Astrocyte (in vitro differentiated cells and primary cell): ENCODE measurements at places on chromosomes 4 and X.

DNA sequence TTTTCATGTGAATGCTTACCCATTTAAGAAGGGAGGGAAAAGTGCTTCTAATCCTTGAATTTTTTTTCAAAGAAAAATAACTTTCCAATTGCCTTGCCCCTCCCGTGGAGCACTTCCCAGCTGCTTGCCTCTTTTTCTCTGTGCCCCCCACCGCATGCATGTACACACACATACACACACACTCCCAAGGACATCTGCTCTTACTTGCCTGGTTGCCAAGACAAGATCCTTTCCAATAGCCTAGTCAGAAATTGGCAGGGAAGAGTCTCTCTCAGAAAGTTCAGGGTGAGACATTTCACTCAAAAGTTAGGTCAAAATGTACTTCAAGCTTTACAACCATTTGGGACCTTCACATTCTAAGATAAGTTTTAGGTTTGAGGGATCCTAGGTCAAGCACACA lies 10.9 kb downstream of the HHIP start:
- no peak for DNase-seq

GRCh38 chr4:120452001-120452400 lies 385.4 kb upstream of the MAD2L1 start:
- DNase-seq: no peak

DNA sequence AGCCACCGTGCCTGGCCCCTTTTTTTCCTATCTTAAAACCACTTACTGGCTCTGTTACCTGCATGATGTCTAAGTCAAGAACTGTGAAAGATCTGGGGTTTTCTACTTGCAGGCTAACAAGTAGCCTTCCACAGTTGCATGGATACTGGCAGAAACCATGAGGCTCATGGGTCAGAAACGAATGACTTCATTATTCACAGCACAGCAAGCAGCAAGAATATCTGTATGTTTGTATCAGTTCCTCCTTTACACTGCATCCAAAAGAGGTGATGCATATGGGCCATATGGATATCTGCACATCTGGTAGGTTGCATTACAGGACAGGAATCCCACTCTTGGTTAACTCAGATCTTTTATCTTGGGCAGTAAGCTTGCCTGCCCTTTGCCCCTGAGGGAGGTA lies 154.9 kb upstream of the NUDT6 start:
- no peak for DNase-seq

GRCh38 chr4:68070302-68070701 lies 59.4 kb downstream of the TMPRSS11F start:
- no peak for DNase-seq

- peak; percentile 7 for DNase-seq
Measured at GRCh38 chr4:36399762-36400353, 118.4 kb downstream of the DTHD1 start.

DNA sequence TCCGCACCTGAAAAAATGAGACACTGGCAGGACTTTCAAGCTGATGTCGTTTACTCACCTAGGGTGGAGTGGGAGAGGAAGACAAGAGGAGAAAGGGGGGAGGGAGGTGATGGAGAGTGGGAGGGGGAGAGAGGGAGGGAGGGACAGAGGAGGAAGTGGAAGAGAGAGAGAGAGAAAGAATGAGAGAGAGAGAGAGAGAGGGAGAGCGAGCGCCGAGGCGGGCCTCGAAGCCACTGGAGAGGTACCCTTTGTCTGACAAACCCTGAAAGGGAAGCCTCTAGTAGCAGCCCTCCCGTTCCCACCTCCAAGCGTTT lies 296 bp upstream of the ADGRL3 start:
- DNase-seq: no peak

GRCh38 chr4:24965627-24966026 lies 52.8 kb upstream of the CCDC149 start:
- no peak for DNase-seq

DNA sequence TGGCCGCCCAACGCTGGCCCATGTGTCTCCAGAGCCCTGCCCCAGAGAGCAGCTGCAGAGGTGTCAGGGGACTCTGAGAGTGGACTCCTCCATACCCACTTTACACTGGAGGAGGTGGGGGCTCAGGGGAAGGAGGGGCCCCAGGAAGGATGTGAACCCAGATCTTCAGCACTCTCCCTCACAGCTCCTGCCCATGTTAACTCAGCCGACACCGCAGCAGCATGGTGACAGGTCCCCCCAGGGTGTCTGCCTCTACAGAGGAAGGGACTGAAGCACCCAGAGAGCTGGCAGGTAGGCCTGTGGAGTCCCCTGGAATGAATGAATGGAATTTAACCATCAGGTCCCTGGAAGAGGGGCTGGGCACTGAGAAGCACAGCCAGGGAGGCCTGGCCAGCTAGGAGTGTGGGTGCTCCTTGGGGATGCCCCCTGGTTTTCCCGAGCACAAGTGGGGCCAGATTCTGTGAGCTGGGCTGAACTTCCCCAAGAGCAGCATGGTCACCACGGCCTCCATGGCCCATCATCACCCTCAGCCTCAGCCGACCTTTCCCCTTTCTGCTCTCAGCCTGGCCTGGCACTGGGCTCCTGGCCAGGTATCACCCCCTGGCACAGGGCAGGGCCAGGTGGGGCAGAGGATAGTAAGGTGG lies 21.9 kb downstream of the SH3BP2 start:
- DNase-seq: no peak

- no peak for DNase-seq
Measured at GRCh38 chrX:83260288-83260687, 247.8 kb upstream of the POU3F4 start.

DNA sequence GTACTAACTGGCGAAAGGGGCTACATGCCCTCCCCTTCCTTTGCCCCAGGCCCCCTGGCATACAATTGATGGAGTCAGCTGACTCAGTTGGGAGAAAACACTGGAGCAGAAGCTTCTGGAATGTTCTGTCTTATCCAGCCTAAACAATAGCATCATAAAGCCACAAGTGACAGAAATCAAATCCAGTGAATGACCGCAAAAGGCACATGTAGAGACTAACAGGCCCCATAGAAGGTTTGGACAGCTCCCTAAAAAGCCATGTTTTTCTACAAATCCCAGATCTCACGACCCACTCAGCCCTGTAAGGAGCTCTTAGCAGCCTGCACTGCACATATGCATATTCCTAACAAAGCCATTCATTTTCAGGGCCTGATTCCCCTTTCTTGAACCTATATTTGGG lies 25.1 kb downstream of the SCARB2 start:
- peak; percentile 6 for DNase-seq
